Stomach (tissue), 19 donors: ENCODE measurements at places on chromosomes 4 and X.

- DNase-seq = peak; percentile 14
Measured at GRCh38 chrX:106612393-106612763, 600 bp downstream of the RADX start.

DNA sequence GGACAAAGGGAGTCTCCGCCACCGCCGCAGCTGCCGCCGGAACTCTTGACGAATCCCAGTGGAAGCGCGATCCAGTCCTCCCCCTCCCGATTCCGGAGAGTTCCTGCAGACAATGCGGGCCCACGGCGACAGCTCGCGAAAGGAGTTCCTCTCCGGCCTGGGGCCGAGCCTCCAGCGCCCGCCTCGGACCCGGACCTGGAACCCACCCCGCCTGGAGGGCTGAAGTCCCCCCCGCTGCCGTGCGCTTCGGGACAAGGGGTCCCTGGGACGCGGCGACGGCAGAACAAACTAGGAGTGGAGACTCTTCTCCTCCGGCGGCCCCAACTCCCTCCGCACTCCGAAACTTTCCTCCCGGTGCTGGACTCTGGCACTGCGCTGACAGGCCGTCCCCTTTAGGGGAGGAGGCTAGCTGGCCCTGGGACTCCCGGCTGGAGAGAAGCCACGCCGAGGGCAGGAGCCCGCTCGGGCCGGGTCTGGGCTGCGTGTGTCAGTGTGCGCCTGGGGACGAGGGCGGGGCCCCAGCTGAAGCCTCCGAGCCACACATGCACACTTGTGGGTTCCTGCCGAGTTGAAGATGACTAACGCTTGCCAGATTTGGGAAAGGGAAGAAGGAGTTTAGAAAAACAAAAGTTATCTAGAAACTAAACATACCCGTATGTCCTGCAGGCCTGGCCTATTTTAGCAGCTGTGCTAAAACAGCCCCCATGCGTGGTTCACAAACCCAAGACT is at the start of gene ANTXR2:
TSS of gene ANTXR2 (minus strand) at position 486 of the 729 bp plus-strand sequence. CDS start 669 bp downstream, outside the sequence.
- DNase-seq = peak; percentile 85

DNA sequence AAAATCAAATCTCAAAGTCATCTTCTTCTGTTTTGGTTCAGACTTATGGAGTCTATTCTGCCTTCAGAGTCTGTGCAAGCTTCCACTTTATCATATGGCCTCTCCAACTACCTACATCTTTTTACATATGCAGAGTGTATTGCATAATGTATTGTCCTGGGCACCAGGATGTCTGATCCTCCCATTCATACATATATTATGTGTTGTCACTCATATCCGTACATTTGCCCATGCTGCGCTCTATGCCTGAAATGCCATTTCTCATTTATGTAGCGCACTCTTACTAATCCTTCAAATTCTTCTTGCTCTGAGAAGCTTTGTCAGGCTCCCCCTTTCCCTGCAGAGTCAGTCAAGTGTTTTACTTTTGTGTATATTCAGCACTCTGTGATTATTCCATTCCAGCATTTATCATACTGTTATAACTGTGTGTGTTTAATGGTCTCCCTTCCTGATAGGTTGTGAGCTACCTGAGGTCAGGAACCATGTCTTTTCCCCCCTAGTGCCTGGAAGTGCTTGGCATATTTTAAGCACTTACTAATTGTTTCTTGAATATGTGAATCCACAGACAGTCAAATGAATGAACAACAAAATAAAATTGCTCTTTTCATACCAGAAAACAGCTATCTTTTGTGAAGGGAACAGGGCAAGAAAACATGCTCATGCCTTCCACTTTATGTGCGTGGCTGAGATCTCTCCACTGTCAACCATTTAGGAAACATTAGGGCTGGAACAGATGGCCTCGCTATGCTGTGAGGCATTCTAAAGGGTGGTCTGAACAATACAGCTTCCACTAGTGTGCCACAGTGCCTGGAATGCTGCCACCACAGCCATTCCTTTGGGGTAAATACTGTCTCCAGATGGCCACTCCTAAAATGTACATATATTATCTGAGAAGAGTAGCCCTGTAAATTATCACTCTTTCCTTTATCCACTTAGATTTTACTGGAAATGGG is 81.8 kb downstream of the GLUD2 start:
- peak; percentile 17 for DNase-seq

- no peak for DNase-seq
Measured at GRCh38 chr4:53064609-53065008, 202.5 kb downstream of the RASL11B start.

DNA sequence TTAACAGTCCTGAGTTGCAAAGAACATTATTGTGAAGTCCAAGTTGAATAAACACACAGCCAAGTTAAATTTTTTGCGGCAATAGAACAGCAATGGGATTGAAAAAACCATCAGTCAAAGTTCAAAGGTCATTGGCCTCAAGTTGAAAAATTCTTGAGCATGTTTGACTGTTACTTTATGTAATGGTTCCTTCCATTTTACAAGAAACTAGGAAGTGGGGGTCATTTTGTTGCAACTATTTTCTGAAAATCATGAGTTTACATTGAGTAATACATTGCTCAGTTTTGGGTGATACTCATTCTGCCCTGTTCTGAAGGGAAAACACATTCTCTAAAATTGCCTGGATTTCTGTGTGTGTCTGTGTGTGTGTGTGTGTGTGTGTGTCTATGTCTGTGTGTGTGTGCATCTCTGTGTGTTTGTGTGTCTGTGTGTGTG is 5.2 kb upstream of the IRF2 start:
- no peak for DNase-seq

DNA sequence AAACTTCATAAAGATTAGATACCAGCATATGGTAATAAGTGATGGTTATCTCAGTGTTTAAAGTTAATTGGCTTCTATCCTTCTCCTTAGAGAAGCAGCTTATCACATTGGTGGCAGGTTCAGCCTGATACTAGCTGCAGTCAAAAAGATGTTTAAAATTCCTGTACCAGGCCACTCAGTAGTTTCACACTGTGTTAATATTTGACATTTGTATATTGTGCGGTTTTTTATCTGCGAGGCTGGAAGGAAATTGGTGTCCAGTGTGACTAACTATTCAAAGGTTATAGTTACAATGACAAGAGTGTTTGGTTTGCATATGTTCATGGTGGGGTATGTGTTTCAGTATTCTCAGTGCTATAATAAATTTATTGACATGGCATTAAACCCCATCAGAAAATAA is 27.5 kb upstream of the TBC1D8B start:
- no peak for DNase-seq

GRCh38 chr4:100417565-100417964 is 100.3 kb downstream of the EMCN start:
- no peak for DNase-seq

DNA sequence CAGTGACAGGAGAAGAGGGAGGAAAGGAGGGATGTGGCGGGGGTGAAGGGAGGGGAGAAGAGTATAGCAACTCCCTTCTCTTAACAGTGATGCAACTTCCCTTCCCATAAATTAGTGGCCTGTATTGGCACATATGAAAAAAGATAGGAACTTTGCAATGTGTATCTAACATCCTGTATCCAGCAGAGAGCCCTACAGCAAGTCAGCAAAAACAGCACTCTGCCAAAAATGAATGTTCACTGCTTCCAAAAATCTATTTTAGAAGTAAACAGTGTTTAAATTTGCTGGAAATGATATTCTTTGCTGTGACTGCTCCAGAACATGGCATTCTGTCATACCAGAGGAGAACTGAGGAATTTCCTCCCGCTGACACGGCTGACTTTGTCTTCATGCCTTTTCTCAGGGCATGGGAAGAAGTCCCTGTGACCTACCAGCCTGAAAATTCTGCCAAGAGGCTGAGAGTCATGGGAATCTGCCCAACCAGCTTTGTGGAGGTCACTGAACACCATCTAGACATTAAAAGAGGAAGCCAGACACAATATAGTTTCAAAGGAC is 343.4 kb upstream of the RASGEF1B start:
- DNase-seq = peak; percentile 54

DNA sequence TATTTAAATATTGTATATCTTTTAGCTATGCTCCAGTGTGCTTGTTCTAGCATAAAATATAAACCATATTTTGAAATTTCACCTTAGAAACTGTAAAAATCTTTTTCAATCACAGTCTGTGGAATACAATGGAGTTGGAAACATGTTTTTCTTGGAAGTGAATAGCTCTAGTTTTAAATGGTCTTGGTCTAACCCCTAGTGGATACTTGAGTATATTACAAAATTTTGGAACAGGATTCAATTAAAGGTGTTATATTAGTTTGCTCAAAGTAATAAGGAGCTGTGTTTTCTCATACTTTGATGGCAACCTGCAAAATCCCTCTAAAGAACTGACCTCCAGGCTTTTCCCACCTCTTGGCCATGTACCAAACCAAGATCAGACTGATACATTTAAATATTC is 48.2 kb downstream of the STK26 start:
- DNase-seq = peak; percentile 22

DNA sequence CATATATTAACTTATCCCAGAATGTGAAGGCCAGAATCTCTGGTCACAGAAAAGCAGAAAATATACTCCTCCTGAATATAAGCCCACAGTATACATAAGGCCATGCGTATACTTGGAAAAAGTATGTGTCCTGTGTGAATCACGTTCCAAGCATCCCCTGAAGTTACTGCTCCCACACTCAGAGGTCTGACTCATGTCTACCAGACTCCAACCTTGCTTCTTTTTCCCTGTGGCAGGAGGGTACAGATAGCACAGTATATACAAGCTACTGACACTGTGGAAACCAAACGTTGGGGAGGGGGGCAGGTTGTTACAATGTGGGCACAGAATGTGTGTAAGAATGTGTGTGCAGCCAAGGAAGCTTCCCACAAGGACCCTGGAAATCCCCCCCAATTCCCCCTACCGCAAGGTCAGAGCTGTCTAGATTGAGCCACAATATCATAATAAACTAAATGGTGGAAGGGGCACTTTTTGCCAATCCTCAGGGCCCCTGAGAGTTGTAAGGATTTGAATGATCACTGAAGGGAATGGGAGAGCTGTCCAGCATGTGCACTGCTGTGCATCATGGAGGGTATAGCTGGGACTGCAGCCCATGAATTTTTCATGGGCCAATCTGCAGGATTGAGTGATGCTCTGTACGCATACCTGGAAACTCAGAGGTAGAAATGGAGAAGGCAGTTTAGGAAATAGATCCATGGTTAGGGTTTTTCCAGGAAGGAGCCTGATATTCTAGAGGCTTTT is 7.4 kb upstream of the RELL1 start:
- no peak for DNase-seq

GRCh38 chr4:98341309-98341708 is 80.1 kb downstream of the RAP1GDS1 start:
- DNase-seq = no peak

DNA sequence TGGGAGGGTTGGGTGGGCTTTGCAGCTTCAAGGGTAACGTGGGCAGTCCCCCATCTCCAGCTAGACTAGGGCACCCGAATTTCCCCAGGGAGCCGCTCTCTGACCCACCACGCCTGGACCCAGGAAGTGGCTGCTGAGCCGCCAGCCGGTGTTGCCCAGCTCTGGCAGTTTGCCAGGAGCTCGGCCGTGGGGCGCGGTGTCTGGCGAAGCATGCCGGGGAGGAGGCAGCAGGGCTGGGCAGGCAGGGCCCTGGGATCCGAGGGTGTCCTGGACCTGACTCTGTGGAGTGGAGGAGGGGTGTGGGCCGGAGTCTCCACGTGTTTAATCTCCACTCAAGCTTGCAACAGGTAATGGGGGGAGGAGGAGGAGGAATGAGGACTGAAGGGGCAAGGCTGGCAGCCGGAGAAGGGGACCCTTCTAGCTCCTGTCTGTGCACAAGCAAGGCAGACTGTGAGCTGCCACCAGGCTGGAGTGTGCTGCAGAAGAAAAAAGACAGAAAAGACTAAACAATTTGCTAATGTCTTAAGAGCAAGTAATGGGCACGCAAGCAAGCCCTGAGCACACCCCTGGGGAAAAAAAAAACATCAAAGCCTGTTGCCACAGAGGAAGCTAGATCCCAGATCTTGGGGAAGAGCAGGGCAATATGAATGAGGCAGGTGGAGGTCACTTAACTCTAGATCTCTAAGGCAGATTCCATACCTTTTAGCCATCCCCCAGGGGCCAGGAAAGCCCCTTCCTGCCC is 2.4 kb downstream of the LONRF3 start:
- DNase-seq = peak; percentile 81

GRCh38 chr4:39308611-39309010 is 57.6 kb downstream of the RFC1 start:
- peak; percentile 11 for DNase-seq

GRCh38 chr4:31923634-31924033 is 1203.5 kb downstream of the PCDH7 start:
- DNase-seq = no peak

DNA sequence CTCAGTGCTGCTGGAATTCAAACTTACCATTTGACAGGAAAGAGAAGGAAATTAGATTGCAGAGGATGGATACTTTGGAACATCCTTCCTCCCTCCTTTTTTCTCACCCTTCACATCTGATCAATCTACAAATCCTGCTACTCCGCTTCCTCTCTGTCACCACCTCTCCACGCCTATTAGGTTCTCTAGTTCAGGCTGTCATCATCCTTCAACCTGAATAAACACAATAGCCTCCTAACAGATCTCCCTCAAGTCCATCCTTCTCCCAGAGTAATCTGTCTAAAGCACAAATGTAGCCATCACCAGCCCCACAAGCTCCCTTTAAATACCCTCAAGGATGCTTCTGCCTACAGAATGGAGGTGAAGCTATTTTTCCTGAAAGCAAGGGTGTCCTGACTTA is 20.0 kb upstream of the SLAIN2 start:
- no peak for DNase-seq

DNA sequence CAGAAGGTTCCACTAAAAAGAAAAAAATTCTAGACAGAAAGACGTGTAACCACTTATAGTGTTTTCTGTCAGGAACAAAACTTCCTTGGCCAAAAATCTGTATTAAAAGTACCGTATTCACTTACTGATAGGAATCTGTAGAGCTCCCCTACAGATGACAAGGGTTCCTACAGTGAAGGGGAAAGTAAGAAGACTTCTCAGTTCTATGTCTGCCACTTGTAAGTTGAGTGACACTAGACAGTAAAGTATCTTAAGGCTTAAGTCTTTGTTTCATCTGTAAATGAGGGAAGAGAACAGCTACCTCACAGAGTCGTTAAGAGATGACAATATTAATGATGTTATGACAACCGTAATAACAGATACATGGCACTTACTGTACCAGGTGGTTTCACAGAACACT is 3.3 kb downstream of the COQ2 start:
- no peak for DNase-seq

- DNase-seq = peak; percentile 39
Measured at GRCh38 chrX:125205918-125206665, 113.6 kb upstream of the TEX13C start.

DNA sequence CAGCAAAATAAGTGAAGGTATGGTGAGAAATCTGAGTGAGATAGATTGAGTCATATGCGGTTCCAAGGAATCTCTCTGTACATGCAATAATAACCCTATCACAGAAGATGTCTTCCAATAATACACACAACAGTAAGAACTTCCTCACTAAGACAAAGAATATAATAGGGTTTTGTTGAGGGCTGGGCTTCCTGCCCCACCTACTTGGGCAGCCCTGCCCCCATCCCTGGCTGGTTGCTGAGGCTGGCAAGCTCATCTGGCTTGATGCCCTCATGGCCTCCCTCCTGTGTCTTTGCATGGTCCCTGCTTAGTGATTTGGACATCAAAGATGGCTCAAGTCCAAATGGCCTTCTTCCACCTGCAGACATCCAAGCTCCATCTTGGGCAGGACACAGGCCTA is 2.7 kb downstream of the GEMIN8 start:
- DNase-seq = no peak

GRCh38 chrX:144791298-144791697 is 456.0 kb upstream of the SPANXN1 start:
- DNase-seq = no peak

GRCh38 chr4:55181010-55182005 is 55.9 kb upstream of the KDR start:
- no peak for DNase-seq
